ENCODE measurements at places on chromosomes 13 and 19. TPM values are rescaled to one million over a fixed set of nuclear protein-coding genes. Genes with fewer than 3 reads are reported as not detected.

GRCh38 chr13:93316841-93317240 is 90.2 kb downstream of the GPC6 start:
- H3K4me3 ChIP-seq = no peak overlapping the region
- no peak for DNase-seq
- no peaks in the 10 kb centered on the region for H3K4me1 ChIP-seq
- H3K27ac ChIP-seq = no peak overlapping the region

KLK6 gene
- 0.58 TPM for polyA plus RNA-seq

GRCh38 chr19:37695144-37695899 is 24.2 kb downstream of the ZNF607 start:
- peaks cover 15% of the 10 kb centered on the region for H3K36me3 ChIP-seq
- no peaks in the 10 kb centered on the region for H3K4me1 ChIP-seq
- no peak overlapping the region for H3K27ac ChIP-seq
- H3K27me3 ChIP-seq = no peaks in the 10 kb centered on the region

- H3K36me3 ChIP-seq = no peaks in the 10 kb centered on the region
- peaks cover 15% of the 10 kb centered on the region for H3K4me1 ChIP-seq
- peak overlapping the region; percentile 33 for H3K4me3 ChIP-seq
- H3K27ac ChIP-seq = peak overlapping the region; percentile 33
Measured at GRCh38 chr13:113153810-113154748, 4.4 kb upstream of the PROZ start.

GRCh38 chr13:90049989-90050671 is 1297.4 kb upstream of the MIR17HG start:
- DNase-seq = no peak
- H3K4me1 ChIP-seq = no peaks in the 10 kb centered on the region
- H3K4me3 ChIP-seq = no peak overlapping the region
- no peaks in the 10 kb centered on the region for H3K27me3 ChIP-seq
- H3K36me3 ChIP-seq = no peaks in the 10 kb centered on the region

DNA sequence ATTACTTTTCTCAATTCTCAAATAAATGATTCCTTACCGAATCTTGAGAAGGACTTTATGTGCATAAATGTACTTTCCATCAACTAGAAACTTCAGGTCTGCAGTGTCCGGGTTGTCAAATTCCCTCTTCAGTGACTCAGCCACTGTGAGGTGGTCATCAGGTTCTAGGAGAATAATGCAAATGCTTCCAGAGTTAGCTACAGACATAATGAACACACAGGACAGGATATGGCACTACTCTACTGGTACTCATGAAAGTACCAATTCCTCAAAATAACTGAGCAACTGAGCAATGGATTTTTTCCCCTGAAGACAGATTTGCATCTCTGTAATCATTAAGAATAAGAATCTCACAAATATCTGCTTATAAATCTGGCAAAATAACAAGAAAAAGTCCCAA is 31.2 kb downstream of the RCBTB2 start:
- H3K27ac ChIP-seq = no peak overlapping the region
- H3K4me3 ChIP-seq = no peak overlapping the region
- H3K36me3 ChIP-seq = no peaks in the 10 kb centered on the region
- H3K4me1 ChIP-seq = no peaks in the 10 kb centered on the region
- no peak for DNase-seq
- H3K27me3 ChIP-seq = no peaks in the 10 kb centered on the region

DNA sequence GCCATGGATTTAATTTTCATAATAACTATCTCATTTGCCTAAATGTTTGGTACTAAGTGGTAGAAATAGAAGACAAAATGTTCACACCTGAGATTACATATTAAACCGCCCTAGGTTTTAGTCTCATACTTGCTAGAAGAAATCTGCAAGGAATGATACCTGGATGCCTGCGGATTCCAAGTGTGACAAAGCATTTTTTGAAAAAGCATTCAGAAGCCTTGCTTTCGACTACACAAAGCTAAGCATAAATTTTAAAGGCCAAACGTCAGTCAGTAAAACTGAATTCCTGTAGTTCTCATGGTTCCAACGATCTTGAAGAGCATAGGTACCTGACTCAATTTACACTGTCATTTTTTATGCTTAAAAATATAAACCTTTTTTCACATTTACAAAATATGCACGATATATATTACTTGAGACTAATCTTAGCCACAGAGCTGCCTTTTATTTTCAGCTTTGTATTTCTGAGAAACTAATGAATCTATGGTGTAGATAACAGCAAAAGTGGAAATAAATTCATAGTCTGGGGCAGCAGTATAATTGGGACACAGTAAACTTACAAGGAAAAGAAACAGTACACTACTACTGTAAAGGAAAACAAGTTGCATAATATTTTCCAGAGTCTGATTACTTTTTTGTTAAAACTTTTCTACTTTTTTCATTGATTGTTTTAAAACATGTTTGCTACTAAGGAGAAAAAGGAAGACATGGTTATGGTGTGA is 1.2 kb upstream of the LRRC63 start:
- peaks cover 16% of the 10 kb centered on the region for H3K27me3 ChIP-seq
- DNase-seq = no peak
- no peaks in the 10 kb centered on the region for H3K4me1 ChIP-seq
- no peaks in the 10 kb centered on the region for H3K36me3 ChIP-seq
- H3K27ac ChIP-seq = no peak overlapping the region

ZNF829 gene
- 2.6 TPM for polyA plus RNA-seq

- peaks cover 10% of the 10 kb centered on the region for H3K4me1 ChIP-seq
- peaks cover 7% of the 10 kb centered on the region for H3K27me3 ChIP-seq
- no peak for DNase-seq
- H3K4me3 ChIP-seq = no peak overlapping the region
- no peaks in the 10 kb centered on the region for H3K36me3 ChIP-seq
- no peak overlapping the region for H3K27ac ChIP-seq
Measured at GRCh38 chr19:17929056-17929455, 3.8 kb upstream of the CCDC124 start.

GRCh38 chr19:36196249-36196648 is 18.2 kb downstream of the ZNF565 start:
- peaks cover 15% of the 10 kb centered on the region for H3K36me3 ChIP-seq
- H3K27me3 ChIP-seq = no peaks in the 10 kb centered on the region
- H3K4me3 ChIP-seq = no peak overlapping the region
- no peak for DNase-seq

TNFSF13B gene
- polyA plus RNA-seq = 2.9 TPM

DNA sequence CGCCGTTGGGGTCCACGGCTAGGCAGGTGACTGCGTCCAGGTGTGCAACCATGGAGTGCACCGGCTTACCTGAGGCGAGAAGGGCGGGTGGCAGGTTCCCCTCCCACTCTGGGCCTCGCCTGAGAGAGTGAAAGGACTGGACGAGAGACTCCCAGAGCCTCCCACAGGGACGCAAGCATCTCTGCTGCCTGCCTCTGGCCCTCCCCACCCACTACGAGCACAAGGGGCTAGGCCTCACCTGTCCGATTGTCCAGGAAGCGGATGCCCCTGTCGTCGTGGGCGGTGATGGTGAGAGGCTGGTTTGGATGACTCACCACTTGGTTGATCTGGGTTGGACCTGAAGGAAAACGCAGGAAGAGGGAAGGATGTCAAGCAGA is 5.1 kb upstream of the PRKD2 start:
- no peak overlapping the region for H3K27ac ChIP-seq
- H3K4me1 ChIP-seq = peaks cover 5% of the 10 kb centered on the region
- H3K27me3 ChIP-seq = no peaks in the 10 kb centered on the region
- H3K36me3 ChIP-seq = peaks cover 80% of the 10 kb centered on the region
- H3K4me3 ChIP-seq = no peak overlapping the region

DNA sequence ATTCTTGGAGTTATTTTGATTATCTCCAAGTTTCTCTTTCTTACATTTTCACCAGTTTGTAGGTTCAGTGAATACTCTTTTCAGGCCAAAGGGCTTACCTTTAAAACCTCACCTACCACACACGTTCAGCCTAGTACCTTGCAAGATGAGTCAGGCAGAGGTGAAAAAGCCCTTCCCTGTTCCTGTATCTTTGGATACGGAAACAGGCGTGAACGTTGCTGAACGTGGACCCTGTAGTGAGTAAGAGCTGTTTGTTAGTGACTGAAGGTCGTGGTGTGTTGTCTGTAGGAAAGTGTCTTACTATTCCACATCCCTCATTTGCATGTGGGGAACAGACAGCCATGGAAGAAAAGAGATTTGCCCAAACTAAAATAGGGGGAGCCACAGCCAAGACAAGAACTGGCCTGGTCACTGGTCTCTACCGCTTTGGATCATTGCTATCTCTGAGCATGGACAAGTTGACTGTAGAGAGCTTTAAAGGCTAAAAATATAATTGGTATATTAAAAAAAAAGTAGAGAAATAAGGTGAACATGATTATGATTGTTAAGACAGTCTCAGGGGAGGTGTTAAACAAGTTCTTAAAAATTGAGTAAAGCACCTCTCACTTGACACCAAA is 3.5 kb downstream of the CEBPG start:
- peaks cover 39% of the 10 kb centered on the region for H3K4me1 ChIP-seq
- H3K4me3 ChIP-seq = no peak overlapping the region
- peak overlapping the region; percentile 94 for H3K27ac ChIP-seq
- DNase-seq = peak; percentile 81
- H3K27me3 ChIP-seq = no peaks in the 10 kb centered on the region

DPRX gene
- polyA plus RNA-seq = not detected

DNA sequence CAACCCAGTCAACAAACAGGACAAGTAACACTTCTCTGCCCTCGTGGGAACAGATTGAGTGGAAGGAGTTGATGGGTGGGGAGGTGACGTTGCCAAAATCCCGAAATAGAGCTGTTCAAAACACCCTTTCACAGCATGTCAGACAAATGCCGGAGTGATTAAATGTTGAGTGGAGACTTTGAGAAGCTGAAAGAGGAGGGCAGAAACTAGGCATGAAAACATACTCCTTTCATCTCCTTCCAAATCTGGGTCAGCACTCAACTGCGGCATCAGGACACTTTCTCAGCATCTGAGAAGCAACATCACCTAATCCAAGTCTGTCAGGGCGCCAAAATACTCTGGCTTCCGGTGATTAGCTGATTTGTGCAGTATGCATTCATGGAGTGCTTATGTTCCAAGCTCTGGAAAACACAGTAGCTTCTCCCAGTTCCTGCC is 51.5 kb upstream of the MRI1 start:
- no peak overlapping the region for H3K4me3 ChIP-seq
- H3K4me1 ChIP-seq = no peaks in the 10 kb centered on the region
- DNase-seq = no peak
- no peaks in the 10 kb centered on the region for H3K36me3 ChIP-seq
- peaks cover 3% of the 10 kb centered on the region for H3K27me3 ChIP-seq
- H3K27ac ChIP-seq = no peak overlapping the region

DNA sequence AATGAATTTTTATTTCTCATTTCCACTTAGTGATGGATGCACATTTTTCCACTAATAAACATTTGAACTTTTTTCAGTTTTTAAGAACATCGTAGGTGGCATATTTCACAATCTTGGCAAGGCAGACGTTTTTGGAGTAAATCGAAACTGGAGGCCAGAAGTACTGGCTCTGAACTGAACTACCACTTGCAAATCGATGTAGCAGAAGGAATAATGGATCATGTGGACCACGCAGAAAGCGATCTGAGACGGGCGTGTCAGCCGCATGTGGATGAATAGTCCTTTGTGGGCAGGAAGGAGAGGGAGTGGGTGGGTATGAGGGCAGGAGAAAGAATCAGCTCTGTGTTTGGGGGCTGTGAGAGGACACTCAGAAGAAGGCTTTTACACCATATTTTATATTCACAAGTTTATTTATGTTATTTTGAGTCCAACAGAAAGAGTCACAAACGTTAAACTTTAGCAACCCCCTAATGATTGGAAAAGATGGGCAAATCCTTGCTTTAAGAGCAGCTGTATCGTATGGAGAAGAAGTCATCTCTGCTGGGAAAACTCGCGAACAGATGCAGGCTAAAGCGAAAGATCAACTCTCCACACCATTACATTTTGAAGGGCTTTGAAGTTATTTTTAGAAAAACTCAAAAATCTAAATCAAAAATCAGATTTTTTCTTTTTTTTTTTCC is 90.5 kb downstream of the COL4A2 start:
- H3K27ac ChIP-seq = peak overlapping the region; percentile 44
- no peak overlapping the region for H3K4me3 ChIP-seq
- no peaks in the 10 kb centered on the region for H3K36me3 ChIP-seq

DNA sequence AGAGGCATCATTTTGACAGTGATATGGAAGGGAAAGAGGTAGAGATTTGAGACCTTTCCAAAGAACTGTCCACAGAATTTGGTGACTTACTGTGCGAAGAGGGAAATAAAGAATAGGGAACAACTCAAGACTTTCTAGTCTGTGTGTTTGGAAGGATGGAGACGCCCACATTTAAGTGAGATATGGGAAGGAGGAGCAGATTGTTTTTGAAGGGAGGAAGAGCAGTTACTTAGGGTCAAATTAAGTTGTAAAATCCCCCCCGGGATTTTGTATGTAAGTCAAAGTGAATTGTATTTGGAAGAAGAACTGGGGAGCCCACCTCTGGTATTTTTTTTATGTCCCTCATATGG is 1.2 kb downstream of the USPL1 start:
- no peak for DNase-seq
- H3K36me3 ChIP-seq = peaks cover 15% of the 10 kb centered on the region
- peaks cover 7% of the 10 kb centered on the region for H3K4me1 ChIP-seq
- H3K27me3 ChIP-seq = no peaks in the 10 kb centered on the region
- H3K4me3 ChIP-seq = peak overlapping the region; percentile 93

DNA sequence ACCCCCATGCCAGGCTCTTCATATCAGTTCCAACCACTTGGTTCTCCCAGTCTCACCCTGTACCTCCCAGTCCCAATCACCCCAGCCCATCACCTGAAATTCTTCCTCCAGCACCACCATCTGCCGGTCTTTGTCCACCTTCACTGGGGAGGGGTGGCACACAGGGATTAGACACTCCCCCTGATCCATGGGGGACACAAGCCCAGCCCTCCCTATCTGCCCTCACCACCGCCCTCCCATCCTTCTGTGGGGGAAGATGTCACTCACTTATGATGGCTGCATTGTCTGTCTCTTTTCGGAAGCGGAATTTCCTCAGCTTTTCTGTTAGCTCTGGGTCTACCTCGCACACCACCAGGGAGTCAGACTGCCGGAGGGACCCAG is 685 bp downstream of the GMFG start:
- no peaks in the 10 kb centered on the region for H3K27me3 ChIP-seq
- H3K36me3 ChIP-seq = no peaks in the 10 kb centered on the region
- H3K4me3 ChIP-seq = peak overlapping the region; percentile 37
- peaks cover 11% of the 10 kb centered on the region for H3K4me1 ChIP-seq

DNA sequence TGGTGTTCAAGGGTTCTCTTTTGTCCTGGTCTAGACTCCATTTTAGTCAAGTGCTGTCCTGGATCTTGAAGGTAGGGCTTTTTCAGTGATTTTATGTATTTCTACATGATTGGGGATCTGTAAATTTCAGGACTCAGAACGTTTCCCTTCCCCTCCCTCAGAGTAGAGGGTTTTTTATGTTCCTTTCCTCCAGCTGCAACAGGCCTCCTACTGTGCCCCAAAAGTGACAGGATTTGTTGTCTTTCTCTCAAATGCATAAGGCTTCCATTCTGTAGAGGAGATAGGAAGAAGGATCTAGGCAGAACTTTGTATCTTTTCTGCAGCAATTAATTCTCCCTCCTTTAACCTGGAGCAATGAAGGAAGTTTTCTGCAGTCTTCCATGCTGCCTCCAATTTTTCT is 251.3 kb downstream of the MAB21L1 start:
- H3K36me3 ChIP-seq = no peaks in the 10 kb centered on the region
- H3K4me3 ChIP-seq = no peak overlapping the region

Data from large intestine (tissue), 12 donors.